ENCODE measurements at places on chromosomes 7 and 10.

DNA sequence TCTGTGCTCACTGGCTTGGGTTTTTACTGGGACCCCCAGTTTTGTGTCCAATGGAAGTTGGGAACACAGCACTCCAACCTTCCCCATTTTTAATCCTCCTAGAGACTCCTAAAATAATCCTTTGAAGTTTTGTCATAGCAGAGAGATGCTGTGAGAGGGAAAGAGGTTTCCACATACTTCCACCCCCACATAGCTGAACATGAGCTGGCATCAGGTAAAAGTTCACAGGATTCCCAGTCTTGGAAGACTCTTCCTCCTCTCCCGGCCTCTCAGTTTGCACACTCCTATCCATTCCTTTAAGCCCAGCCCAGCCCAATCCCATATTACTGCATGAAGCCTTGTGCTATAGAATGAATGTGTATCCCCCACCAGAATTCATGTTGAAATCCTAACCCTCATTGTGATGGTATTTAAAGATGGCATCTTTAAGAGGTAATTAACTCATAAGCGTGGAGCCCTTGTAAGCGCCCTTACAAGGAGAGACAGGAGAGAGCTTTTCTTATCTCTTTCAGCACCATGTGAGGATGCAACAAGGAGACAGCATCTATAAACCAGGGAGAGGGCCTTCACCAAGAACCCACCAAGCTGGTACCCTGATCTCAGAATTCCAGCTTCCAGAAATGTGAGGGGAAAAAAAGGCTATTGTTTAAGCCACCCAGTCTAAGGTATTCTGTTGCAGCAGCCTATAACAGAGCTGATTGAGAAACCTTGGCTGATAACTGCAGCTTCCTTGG is 22.4 kb downstream of the GRM8 start:
- no peak for DNase-seq

DNA sequence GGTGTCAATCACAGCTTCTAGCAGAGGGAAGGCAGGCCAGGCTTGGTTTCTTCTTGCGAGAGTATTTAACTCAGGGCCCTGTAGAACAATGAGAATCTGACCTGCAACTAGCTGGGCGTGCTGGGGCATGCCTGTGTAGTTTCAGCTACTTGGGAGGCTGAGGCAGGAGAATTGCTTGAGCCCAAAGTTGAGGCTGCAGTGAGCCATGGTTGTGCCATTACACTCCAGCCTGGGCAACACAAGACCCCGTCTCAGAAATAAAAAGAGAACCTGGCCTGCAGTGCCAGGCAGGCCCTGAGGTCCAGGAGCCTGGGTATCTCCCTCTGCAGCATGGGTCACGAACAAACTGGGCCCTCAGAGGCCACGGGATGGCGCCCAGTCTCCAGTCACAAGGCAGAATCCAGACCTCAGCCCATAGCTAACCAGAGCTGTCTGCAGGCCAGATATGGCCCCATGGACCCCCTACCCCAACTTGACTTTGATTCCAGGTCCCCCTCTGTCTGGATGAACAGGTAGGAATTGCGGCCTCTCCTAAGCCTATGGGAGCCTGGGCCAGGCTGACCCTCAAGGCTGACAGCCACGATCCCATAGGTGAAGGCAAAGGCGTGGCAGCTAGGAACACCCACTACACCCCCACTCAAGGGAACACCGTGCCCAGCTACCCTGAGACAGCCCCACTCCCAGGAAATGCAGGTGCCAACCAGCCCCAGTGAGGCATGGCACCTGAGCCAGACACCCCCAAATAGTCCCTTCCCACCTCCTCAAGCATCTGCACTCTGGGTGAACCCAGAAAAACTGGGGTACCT is 102.7 kb upstream of the TNRC18 start:
- DNase-seq, result peak; percentile 46

DNA sequence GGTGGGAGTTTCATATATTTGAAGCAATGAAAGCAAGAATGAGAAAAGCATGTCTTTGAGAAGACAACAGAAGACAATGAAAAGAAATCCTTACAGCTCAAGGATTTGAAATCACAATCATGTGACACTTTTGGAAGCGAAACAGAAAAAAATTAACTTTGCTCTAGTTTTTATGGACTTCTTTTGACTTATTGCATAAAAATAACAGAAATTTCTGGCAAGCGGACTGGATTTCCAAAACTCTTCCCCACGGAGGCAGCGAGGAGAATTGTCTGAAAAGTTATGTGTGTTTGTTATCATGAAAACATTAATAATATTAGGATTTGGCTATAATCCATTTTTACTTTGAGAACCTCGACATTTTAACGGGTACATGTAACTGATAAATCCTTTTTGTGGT is 223.3 kb downstream of the LRMDA start:
- DNase-seq, result no peak

DNA sequence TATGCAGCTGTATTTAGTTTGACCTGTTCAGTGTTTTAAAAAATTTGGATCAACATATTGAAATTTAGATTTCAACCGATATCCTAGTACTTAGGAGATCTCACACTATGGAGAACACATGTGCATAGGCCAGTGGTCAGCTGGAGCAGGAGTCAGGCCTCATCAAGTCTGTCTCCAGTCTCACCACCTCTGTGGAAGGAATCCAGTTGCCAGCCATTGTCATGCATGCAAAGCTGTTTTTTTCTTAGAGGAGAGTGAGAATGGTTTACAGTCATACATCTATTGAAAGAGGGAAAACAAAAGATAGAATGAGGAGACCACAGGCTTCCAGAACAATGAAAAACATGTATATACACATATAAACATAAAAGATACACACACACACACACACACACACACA is 7.6 kb upstream of the CLEC5A start:
- DNase-seq, result no peak

- DNase-seq, result no peak
Measured at GRCh38 chr7:137976232-137976631, 25.7 kb downstream of the CREB3L2 start.

- DNase-seq, result no peak
Measured at GRCh38 chr7:22238354-22239311, 118.3 kb downstream of the RAPGEF5 start.

DNA sequence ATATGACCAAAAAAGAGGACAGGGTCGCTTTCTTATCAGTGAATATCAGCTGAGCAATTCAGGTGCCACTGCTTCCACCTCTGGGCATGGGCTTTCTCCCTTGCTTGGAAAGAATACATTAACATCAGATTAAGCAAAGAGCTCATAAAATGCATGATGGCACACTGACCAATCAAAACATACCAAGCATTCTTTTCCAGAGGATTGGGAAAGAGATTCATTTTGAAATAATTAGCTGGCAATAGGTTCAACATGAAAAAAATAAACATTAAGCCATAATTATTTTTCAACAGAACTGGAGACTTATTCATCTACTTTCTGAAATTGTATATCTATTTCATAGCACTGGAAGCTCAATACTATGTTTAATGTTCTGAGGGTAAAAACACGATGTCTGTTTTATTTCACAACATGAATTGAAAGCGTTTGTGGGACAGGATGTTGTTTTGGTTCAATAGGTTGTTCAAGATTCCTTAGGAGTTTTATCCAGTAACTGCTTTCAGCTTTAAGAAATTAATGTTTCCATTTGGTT is 53.2 kb downstream of the TFAM start:
- DNase-seq, result no peak

- no peak for DNase-seq
Measured at GRCh38 chr10:64537928-64538327, 1016.7 kb downstream of the REEP3 start.

GRCh38 chr7:139482662-139483466 is 609 bp downstream of the KLRG2 start:
- DNase-seq, result no peak

DNA sequence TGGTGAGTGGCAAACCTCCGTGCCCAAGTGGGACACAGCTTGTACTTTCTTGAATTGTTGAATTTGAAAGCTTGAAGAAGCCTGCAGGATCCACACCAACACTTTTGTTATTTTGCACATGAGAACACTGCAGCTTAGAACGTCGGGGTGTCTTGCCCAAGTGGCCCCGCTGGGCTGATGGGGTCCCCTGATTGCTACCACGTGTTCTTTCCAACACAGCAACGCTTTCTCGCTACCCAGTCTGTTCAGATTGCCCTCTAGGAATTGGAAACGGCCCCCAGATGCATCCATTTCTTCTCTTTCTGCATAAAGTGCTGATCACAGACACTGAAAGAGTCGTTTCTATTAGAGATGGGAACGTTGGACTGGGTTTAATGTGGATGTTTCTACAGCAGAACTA is 268.5 kb downstream of the ADARB2 start:
- no peak for DNase-seq

DNA sequence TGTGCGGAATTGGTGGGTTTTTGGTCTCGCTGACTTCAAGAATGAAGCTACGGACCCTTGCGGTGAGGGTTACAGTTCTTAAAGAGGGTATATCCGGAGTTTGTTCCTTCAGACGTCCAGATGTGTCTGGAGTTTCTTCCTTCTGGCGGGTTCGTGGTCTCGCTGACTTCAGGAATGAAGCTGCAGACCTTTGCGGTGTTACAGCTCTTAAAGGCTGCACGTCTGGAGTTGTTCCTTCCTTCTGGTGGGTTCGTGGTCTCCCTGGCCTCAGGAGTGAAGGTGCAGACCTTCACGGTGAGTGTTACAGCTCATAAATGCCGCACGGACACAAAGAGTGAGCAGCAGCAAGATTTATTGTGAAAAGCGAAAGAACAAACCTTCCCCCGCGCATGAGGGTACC is 670.7 kb downstream of the CNTNAP2 start:
- DNase-seq, result no peak

DNA sequence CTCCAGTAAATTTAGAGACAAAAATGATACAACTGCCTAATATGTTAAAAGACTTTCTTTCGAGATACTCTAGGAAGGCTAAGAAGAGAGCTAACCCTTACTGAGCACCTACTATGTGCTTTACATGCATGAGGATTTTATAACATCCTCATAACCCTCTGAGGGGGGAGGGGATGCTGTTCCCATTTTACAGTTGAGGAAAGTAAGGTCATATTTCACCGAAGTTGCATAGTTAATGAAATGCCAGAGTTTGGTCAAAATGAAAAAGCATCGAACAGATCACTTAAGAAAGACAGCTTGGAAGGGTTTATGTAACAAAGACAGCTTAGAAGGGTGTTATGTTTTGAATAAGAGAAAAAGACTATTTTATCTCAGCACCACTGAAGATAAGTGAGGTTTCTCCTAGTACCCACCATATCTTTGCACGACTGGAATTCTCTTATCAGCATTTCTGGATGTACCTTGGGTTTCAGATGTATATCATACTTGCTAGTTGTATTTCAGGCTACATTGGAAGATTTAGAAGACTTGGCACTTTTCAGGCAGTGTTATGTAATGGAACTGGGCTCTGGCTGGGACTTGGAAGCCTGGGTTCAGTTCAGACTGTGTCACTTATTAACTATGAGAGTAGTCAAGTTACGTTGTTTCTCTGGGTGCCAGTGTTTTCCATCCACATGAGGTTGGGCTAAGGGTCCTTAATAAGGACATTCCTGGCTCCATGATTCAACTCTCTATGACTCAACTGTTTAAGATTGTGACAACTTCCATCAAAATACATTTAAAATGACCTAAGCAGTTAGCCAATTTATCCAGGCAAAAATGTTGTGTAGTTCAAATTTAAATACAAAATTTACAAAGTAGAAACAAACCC is 6.0 kb downstream of the RHOBTB1 start:
- DNase-seq, result no peak

GRCh38 chr10:132027423-132027983 is 38.2 kb upstream of the JAKMIP3 start:
- no peak for DNase-seq

- DNase-seq, result no peak
Measured at GRCh38 chr10:96299383-96299782, 4.9 kb upstream of the DNTT start.

DNA sequence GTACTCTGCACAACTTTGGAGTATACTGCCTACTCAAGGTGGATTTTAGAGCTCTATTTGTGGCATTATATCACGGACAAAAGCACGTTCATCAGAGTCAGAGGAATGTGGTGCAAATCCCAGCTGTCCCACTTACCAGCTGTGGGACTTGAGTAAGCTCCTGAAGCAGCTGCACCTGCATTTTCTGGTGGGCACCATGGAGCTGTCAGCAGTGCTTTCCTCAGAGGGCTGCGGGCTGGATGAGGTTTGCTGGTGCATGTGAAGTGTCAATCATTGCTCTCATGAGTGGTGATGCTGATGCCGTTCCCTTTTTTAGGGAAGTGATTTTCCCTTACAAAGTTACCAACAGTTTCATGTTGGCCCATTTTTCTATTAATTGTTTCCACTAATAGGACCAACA is 53.4 kb downstream of the EGFR start:
- no peak for DNase-seq

- no peak for DNase-seq
Measured at GRCh38 chr7:70474639-70475234, 657.2 kb upstream of the GALNT17 start.

DNA sequence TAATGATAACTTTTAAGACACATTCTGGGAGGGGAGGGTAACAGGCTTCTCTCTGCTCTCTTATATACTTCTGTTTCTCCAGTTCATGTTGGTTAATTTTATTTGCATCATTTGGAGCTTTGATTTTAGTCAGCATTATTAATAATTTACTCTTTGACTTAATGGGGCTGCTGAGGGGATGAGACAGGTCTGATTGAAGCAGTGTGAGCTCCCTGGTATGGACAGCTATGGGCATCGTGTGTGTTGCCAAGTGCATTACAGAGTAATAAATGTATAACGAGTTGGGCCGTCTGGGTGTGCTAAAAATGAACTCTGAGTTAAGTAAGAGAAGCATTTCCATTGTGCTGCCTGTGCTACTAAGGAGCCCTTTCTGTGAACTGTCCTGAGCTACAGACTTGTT is 31.7 kb upstream of the IKZF1 start:
- no peak for DNase-seq

DNA sequence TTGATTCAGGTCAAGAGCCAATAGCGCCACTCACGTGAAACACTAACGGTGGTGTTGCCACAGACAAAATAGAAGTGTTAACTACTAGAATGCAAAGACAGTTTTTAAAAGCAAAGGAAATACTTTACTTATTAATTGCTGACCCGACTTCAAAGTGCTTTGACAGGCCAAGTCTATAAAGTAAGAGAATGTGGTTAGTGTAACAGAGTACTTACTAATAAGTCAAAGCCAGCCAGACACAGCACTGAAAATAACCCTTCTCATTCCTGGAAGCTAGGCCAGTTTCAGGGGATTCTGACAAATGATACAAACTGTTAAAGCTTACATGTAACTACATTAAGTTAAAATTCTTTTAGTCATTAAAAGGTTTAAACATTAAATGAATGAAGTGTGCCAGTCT is 50.3 kb downstream of the ENO4 start:
- no peak for DNase-seq
